NCI-H2081 treated with DMSO at 0.1 percent for 48 hours (cell line): ENCODE measurements at places on chromosomes 3 and 15.

DNA sequence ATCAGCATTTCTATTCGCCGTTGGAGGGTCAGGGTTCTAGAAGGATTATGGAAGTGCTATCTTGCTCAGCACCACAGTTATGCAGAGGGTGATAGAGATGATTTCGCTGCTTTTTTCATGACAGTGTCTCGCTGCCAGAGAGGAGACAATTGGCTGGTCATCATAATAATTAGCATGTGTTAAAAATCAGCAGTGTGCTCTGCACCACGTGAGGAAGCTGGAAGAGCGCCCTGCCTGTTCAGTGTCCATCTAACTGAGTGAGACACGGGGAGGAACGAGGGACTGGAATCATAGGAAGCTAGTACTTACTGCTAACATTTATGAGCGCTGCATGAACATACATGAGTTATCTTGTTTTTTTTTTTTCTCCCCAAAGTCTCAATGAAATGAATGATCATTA, 116.2 kb upstream of the PLAAT1 start:
- DNase-seq: no peak

- DNase-seq: no peak
Measured at GRCh38 chr3:140085001-140085400, 150.0 kb downstream of the CLSTN2 start.

DNA sequence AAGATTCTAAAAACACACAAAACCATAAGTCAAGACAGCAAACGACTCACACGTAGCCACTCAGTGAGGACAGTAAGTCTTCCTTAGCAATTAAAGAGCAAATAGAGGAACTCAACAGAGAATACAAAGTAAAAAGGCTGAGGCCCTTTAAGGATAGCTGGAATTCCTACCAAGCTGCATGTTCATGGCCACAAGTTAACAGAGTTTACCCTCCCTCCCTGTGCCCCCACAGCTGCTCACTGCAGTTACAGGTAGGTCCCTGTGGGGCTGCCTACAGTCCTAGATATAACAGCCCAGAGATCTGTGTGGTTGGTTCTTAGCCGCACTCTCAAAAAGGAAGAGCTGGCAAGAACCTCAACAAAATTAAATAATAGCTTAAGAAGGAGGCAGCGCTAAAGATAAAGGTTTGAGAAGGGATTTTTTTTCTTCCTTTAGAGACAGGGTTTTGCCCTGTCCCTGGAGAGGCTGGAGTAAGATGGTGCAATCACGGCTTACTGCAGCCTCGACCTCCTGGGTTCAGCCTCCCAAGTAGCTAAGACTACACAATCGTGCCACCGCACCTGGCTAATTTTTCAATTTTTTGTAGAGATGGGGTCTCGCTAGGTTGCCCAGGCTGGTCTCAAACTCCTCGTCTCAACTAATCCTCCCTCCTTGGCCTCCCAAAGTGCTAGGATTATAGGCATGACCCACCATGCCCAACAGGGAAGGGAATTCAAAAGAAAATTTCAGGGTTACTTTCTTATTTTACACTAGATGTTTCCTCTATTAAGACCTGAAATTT, 19.3 kb downstream of the SFMBT1 start:
- DNase-seq: no peak

DNA sequence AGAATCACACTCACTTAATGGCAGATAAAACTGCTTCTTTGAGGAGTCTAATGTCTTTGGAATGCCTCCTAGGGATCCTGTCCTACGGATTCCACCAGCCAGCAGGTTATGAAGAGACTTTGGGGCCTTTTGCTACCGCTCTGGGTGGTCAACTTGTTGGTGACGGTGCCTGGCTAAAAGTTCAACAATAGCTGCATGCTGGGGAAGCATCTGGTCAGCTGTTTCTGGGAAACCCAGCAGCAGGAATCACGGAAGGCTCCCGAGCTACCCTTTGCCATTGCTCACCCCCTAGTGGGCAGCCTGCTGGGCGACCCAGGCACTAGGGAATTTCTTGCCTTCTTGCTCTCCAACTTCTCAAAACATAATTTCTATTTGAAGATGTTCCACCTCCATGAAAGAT, 263.3 kb downstream of the NEK10 start:
- no peak for DNase-seq

- no peak for DNase-seq
Measured at GRCh38 chr15:62588938-62589670, 424.0 kb upstream of the C2CD4B start.

- no peak for DNase-seq
Measured at GRCh38 chr15:79418693-79419279, 13.3 kb upstream of the MINAR1 start.

DNA sequence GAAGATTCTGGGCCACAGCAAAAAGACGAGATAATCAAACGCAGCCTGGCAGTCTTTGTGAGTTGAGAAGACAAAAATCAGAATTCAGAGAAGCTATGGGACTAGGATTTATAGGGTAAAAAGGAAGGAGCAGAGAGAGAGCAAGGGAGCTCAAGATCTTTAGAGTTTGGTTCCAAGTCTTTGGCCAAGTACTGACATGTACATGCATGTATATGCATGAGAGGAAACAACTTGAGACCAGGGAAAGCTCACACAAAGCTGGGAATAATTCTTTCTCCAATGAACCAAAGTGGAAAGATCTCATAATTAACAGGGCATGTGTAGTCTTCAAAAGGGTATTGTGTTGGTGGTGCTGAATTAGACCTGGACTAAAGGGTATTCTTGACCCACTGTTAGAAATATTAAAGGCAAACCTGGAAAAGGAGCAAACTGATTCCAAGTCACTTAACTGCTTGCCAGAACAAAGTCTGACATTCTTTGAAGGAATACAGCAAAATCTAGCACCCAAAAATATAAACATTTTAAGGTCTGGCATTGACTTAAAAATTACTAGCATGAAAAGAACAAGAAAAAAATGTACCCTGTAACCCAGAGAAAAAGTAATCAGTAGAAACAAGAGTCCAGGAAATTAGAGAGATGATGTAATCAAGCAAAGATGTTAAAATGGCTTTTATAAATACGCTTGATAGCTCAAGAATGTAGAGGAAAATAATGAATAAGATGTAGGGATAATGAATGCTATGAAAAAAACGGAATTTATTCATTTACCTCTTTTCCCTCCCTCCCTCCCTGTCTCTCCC, 226.0 kb upstream of the CGNL1 start:
- DNase-seq: no peak
